ENCODE measurements at places on chromosomes 7 and 10.

GRCh38 chr10:61942604-61943461 is 41.3 kb downstream of the ARID5B start:
- DNase-seq = no peak

- DNase-seq = peak; percentile 11
These were observed 241.2 kb downstream of the DNAJB9 start for GRCh38 chr7:108810756-108811385.

GRCh38 chr10:87722716-87723115 is 63.0 kb downstream of the PAPSS2 start:
- no peak for DNase-seq

DNA sequence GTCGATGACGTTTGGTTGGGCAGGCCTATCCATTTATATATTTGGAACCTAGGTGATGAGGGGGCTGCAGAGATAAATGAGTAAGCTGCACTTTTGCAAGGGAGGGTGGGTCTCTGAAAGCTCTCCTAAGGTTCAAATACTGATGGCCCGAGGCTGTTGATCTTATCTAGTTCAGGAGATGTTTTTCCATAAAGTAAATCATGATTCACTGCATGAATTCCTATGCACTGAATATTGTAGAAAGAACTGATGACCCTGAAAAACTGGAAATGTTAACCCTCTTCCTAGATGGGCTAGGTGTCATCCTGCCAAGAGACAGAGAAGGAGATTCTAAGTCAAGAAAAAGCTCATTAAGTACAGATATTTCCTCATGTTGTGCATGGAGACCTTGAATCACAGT is 459.9 kb downstream of the PLXNA4 start:
- DNase-seq = no peak

- DNase-seq = no peak
These were observed 19.1 kb upstream of the PCGF5 start for GRCh38 chr10:91201213-91201996.

GRCh38 chr7:332646-333392 is 42.8 kb downstream of the FOXL3 start:
- DNase-seq = peak; percentile 67

DNA sequence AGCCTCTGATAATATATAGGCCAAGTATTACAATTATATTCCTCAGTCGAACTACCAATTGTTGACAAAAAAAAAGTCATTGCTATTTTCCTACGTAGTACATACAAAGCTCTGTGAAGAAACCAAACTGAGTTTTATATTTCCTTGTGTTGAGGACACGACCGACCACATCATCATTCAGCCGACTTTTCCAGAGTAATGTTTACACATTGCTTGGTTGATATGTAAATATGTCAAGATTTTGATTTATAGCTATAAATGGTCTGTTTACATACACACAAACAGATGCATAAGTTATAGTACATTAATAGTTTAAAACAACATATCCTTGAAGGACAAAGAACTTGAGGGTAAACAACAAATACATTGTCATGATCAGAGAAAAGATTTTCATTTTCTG is 121.5 kb downstream of the CRPPA start:
- DNase-seq = no peak

DNA sequence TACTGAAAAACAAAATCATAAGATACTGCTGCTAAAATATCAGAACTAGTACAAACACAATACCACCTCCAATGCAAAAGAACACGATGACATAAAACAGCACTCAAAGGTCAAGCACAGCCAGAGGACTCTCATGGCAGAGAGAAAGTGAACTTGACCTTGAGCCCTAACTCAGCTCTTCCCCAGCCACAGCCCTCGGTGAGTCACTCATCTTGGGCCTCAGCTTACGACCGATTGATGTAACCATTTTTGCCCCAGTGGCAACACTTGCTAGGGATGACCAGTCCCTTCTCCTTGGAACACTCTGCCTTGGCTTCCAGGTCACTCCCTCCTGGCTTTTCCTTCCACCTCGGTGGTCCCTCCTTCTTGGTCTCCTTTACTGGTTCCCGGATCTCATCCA is 77.8 kb downstream of the JAZF1 start:
- no peak for DNase-seq

DNA sequence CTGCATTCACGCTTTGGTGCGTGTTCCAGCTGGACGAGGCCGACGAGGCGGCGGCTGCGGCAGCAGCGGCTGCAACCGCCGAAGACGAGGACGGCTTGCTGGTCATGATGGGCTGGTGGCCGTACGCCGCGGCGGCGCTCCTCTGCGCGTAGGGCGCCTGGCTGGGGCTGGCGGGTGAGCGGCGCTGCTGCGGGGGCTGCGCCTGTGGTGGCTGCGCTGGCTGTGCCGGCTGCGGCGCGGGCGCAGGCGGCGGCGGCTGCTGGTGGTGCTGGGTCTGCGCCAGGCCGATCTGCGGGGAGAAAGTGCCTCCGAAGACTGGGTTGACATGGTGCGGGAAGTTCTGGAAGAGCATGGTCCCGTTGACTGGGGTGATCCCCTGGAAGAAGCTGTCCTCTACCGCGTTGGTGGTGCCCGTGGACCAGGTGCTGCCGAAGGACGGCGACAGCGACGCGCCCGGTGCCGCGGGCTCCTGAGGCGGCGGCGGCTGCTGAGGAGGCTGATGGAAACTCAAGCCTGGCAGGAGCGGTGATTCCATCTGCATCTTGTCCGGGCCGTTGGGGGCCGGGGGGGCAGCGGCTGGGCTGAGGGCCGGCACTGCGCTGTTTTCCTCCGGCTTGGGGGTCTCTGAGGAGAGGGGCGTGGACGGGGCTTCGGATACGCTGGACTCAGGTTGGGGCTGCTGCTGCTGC is 51.1 kb downstream of the CPEB3 start:
- DNase-seq = peak; percentile 21

DNA sequence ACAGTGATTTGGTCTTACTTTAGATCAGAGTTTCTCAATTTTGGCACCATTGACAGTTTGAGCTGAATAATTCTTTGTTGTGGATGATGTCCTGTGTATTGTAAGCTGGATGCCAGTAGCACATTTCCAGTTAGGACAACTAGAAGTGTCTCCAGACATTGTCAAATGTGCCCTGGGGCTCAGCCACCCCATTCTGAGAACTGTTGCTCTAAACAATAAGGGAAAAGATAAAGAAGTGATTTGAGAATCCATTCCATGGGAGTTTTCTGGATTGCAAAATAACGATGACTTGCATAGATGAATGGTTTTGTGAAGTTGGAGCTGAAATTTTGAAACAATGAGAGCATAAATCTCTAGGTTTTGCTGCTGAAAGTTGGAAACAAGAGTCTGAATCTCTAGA is 44.6 kb downstream of the NUP205 start:
- peak; percentile 82 for DNase-seq

DNA sequence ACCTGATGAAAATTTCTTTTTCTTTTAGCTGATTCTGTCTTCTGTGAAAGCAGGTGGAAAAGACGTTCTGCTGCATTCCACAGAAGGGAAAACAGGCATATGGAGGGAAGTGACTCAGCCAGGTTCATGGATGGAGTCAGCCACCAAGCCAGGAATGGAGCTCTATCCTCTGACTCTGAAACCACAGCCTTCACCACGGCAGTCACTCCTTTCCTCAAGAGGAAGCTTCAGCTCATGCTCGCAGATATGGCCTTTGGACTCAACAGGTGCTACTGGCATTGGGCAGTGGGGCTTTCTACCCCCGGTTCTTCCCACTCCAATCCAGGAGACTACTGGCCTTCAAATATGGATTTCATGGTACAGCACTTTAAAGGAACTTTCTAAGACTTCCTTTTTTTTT is 11.5 kb upstream of the PLAU start:
- no peak for DNase-seq

- DNase-seq = no peak
These were observed 11.3 kb downstream of the JAKMIP3 start for GRCh38 chr10:132077091-132077490.

- no peak for DNase-seq
These were observed 196.6 kb downstream of the DIP2C start for GRCh38 chr10:492836-493235.

GRCh38 chr7:72334066-72334465 is 78.1 kb downstream of the CALN1 start:
- DNase-seq = no peak

DNA sequence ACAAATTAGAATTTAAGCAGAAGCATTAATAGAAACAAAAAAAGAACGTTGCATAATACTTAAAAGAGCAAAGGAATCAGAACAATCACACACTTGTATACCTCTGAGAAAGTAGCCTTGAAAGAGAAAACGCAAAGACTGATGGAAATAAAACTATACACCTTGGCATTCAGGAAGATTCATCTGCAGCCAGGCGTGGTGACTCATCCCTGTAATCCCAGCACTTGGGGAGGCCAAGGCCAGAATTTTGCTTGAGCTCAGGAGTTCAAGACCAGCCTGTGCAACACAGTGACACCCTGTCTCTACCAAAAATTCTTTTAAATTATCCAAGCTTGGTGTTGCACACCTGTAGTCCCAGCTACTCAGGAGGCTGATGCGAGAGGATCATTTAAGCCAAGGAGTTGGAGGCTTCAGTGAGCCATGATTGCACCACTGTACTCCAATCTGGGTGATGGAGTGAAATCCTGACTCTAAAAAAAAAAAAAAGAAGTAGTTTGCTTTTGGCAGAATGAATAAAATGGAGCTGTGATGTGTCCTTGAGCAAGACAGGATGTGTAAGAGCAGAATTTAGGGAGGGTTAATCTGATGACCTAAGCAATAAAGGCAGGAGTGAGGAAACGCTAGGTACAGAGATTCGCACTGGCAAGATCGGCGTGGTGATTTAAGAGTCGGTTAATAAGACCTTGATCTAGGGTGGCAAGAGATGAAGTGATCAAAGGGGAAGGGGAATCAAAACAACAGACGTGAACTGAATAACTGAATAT is 75.8 kb upstream of the NRP1 start:
- DNase-seq = no peak

DNA sequence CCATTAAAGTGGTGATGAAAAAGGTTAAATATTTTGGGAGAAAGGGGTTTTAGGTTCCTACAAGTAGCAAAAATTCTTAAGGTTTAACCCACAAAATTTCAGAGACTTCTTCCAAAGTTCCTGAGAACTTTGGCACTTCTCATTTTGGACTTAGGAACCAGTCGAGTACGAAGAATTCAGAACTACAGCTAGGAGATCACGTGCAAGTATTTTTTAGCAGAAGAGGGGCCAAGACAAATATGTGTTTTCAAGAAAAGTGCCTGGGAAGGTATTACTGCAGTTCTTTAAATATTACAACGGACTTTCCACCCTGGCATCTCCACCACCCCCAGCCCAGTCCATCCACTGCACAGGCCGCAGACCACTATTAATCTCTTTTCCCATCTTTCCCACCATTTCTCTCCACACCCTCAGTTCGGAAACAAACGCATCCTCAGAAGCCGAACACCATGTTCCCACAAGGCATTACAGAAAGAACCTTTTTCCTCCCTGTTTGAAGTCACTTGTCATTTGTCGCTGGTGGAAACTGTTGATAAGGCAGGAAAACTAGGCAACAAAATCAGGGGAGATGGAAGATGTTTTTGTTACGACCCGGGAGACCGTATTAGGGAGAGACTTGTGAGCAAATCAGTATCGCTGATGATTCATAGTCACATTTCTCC is 7.1 kb downstream of the INHBA start:
- DNase-seq = no peak

DNA sequence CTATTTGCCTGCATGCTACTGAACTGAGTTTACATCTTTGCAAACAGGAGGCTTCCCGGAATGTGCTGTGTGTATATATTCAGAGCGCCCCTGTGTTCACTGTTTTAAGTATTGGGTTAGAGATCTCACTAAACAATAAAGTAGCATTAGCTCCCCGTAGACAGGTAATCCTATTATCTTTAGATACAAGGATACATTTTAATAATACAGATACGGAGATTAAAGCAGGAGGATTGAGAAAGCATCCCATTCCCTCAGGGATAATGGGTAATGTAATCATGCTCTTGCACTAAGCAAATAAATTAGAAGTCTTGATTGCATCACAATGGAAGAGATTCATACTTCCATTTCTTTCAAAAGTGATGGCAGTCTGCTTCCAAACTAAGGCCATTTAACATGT is 809.0 kb downstream of the NRG3 start:
- no peak for DNase-seq

GRCh38 chr10:79096514-79096913 is 27.7 kb downstream of the ZMIZ1 start:
- DNase-seq = no peak

- DNase-seq = peak; percentile 85
These were observed 125.2 kb downstream of the DOCK4 start for GRCh38 chr7:112080978-112081377.

- no peak for DNase-seq
These were observed 126.8 kb downstream of the NEURL1 start for GRCh38 chr10:103620352-103620740.

DNA sequence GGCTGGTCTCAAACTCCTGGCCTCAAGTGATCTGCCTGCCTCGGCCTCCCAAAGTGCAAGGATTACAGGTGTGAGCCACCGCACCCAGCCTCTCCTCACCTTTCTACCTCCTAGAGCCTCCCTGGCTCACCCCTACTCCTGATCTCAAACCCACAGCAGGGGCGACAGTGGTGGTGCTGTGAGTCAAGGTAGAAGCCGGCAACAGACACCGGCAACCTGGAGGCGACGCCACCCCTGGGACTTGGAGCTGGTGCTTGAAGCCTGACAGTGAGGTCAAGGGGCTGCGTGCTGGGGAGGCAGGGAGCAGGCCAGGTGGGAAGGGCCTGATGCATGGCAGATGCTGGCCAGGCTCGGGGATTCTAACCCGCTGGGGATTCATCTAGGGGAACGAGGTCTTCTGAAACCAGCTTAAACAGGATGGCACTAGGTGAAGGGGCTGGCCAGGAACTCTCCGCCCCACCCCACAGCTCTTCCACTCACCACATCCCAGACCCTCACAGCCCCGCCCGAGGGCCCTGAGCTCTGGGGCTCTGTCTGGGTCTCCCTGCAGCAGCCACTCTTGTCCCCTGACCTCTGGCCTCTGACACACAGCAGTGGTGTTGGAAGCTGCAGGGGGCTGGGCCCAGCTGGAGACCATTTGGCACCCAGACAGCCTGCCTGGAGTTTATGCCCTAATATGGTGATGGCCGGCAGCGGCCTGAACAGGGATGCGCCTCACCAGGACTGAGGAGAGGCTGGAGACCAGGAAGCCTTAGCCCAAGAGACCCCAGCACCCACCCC is 16.4 kb downstream of the KCNH2 start:
- no peak for DNase-seq

DNA sequence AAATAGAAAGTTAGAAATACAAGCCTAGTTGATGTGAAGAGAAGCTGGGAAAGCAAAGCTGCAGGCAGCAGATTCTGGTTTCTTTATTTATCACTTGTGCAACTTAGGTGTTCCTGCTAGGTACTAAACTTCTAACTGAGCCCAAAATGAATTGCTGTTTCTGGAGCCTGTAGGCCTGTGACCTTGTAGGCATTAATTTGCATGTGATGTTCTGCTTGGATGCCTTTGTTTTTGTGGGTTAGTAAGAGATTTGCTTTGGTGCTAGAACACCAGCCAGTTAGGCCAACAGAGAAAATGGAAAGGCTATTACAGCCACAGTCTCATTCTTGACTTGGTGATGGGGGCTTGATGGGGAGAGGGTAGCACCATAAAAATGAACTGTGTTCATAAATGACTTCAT is 370.7 kb downstream of the PPP1R3A start:
- no peak for DNase-seq

GRCh38 chr7:128774921-128775320 is 673 bp downstream of the OPN1SW start:
- no peak for DNase-seq
